ENCODE measurements at places on chromosomes 16 and 17.
A peak's percentile ranks its signal among the peaks of the same experiment; 100 is the strongest.

DNA sequence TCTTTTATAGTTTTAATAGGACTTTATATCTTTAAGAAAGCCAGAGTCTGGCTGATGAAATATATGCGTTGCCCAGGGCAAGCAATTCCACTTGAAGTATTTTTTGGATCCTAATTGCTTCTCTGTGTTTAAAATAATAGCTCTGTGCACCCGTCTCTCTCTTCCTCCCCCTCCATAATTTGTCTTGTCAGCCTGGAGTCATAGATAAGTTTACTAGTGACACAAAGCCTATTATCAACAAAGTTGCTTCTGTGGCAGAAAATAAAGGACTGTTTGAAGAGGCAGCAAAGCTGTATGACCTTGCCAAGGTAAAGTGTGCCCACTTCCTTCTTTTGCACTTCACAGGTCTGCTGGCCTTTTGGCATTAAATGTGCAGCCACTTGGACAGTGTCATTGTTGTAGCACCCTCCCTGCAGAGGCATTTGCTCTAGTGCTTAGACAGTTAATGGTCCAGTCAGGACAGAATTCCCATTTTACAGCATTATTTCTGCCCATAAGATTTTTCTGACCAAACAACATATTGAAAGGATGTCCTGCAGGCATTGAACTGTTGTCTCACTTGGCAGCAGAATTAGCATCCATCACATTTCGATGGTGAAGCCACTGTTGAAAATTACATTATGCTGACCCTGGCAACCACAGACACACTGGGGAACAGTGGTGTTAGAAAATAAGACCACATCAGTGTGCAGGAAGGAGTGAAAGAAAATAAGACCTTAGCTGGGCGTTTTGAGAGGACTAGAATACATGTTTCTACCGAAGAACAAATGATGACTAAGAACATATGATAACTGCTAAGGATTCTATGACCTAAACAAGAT is 28.4 kb upstream of the SLC12A3 start:
- no peak for DNase-seq

- peak; percentile 51 for DNase-seq
Measured at GRCh38 chr16:17346621-17347569, 123.9 kb downstream of the XYLT1 start.

- peak; percentile 93 for DNase-seq
Measured at GRCh38 chr17:37358830-37359681, 16.7 kb upstream of the C17orf78 start.

DNA sequence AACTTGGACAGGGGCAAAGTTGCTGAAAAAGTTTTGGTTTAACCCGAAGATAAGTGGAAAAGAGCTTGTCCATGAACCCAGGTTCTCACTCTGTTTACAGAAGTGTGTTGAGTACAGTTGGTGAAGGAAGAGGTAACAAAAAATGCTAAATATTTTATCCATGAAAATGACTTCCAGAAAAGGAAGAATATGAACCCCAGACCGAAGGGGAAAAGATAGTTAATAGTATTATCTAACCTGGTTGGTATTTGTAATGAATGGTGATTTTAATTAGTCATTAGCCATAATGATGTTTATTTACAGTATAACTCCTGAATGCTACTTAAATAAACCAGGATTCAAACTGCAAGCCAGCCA is 574 bp upstream of the TMEM106A start:
- DNase-seq, result no peak

- DNase-seq, result no peak
Measured at GRCh38 chr16:23692190-23692837, 13.6 kb downstream of the PLK1 start.

- DNase-seq, result no peak
Measured at GRCh38 chr17:48023400-48024148, 14.0 kb downstream of the COPZ2 start.

DNA sequence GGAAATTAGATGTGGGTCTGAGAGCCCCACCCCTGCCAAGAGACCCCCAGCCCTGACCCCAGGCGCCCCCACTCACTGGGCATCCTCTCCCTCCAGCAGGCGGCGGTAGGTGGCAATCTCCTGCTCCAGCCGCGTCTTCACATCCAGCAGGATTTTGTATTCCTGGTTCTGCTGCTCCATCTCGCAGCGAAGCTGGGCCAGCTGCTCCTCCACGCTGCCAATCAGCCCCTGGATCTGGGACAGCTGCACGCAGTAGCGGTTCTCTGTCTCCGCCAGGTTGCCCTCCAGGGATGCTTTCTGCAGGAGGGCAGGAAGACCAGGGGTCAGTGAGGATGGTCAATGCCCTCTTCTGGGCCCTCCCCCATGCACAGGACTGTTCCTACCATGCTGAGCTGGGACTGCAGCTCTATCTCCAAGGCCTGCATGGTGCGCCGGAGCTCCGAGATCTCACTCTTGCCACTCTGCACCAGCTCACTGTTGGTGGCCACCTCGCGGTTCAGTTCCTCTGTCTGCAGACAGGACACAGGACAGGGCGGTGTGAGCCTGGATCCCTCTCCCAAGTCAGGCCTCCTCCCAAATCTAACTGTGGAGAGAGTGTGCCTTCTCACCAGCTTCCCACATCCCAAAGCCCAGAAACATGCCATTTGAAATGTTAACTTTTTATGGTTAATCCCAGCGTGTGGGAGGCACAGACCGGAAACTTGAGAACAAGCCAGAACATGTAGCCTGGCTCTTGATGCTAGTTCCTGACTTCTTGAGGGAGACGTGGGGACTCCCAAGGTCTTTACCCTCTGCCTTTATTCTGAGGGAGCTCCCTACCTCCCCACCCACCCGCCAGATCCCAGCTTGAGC is 3.6 kb downstream of the KRT17 start:
- no peak for DNase-seq

DNA sequence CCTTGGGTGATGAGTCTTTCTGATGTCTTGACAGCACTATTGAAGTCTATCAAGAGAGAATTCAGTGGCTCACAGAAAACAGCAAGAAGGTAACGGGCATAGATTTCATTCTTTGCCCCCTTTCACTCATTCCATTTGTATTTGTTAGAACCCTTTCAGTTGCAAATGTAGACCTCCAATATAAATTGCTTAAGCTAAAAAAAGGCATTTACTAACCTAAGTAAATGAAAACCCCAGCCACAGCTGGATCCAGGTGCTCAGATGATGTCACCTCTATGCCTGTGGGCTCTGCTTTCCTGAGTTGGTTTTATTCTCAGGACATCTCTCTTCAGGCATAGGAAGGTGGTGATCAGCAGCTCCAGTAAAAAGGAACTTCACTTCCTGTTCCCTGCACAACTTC is 11.1 kb downstream of the VWA3A start:
- no peak for DNase-seq

DNA sequence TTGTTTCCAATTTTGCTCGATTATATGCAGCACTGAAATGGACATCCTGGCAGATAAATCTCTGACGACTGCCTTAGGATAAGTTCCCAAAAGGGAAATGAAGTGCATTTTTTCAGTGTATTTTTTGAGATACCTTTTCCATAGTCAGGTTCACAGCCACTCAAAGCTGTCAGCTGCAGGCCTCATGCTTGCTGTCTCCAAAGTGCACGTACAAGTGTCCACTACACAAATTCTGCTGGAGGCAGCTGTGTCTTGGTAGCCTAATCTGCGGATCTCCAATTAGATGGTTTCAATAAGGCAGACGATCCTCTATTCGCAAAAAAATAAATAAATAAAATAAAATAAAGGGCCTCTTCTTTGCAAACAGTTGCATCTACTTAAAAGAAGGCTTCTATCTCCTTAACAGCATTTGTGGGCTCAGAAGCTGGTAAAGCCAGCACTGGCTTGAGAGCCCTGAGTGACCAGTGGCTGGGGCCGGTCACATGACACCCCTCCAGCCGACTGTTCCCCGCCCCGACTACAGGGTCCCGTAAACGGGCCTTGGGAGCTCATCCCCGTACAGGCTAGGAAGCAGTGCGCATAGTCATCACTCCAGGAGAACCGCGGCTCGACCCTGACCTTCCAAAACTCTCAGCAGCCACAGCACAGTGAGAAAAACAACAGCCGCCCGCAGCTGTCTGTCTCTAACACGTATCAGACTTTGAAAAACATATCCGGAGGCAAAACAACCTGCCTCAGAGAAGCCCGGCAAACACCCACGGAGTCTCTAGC is 18.8 kb downstream of the RPH3AL start:
- DNase-seq, result no peak

- no peak for DNase-seq
Measured at GRCh38 chr16:66254751-66255150, 111.7 kb upstream of the CDH5 start.

- DNase-seq, result no peak
Measured at GRCh38 chr16:8489580-8489979, 100.7 kb downstream of the TMEM114 start.

DNA sequence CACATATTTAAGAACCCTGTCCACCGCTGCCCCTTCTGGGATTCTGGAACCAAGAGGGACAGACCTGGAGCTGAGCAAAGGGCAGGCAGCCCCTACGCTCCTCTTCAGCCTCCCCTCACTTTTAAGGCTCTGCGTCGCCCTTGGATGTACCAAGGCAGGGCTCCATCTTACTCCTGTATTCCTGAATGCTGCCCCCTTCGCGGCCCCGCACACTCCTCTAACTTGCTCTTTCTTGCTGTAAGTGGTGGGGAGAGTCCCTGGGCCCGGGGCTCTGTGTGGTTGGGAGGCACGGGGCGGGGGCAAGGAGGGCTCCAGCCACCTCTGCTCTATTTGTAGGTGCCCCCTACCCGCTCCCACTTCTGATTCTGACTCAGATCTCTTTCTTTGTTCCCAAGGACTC is 1.2 kb downstream of the TNS4 start:
- DNase-seq, result no peak

DNA sequence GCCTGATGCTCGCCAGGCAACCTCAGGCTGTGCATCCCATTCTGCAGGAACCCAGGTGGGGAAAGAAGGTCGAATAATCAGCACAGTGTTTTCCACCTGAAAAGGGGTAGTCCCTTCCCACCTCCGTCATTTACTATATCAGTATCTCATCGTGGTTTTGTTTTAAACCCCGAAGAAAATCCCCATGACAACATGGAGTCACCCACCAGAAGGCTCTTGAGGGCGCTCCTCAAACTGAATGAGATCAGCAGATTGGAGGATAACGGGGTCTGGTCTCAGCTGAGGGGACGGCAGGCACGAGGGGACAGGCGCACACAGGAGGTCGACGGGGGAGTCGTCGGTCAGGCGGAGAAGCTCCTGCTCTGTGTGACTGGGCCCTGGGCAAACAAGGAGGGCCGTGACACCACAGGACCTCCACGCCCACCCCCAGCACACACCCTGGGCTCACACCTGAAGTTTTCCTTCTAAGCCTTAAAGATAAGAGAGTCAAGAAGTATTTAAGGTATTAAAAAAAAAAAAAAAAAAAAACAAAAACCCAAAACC is 44.2 kb downstream of the MARF1 start:
- no peak for DNase-seq

GRCh38 chr17:82751171-82751570 is 694 bp upstream of the TBCD start:
- DNase-seq, result no peak

GRCh38 chr17:61221181-61221580 is 178.5 kb upstream of the TBX2 start:
- no peak for DNase-seq

- no peak for DNase-seq
Measured at GRCh38 chr16:10859658-10860057, 17.3 kb upstream of the CIITA start.

DNA sequence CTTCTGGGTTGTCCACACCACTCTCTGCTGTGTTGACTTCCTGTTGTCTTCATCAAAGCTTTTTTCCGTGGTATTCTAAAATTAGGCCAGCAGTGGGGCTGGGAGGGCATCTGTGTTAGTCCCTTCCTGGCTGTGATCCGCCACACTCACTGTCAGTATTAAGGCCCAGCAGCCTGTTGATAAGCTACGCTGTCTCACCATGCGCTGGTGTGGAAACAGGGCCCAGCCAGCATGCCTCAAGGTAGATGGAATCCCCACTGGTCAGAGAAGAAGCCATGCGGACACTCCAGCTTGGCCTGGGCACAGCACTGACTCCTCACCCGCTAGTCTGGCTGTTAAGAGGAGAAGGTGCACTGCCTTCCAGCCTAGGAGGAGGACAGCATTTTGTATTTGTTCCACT is 11.4 kb downstream of the CDR2L start:
- DNase-seq, result no peak

DNA sequence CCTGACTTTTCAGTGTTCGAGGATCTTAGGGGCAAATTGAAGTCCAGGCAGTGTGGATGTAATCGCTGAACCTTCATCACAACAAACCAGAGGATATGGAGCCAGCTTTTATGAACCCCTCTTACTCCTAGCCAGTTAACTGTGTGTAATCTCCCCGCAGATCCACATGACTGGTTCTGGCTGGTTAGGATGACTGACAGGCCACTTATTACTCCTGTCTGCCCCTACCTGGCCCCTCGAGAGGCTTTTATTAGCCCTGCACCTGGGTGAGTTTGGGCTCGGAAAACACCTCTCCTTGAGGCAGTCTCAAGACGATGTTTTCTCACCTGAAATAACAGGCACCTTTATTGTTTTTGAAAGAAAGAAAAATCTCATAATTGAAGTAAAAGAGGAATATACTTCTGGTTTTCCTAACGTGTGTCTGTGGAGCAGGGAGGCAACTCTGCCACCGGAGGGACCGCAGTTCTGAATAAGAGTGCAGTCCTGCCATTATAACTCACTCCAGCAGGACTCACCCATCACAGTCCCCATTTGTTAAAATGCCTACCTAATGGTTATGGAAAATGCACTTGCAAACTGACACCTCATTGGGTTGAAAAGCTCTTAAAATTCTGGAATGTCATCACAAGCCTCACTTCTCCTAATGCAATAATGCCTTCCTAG is 291.9 kb upstream of the N4BP1 start:
- DNase-seq, result no peak

DNA sequence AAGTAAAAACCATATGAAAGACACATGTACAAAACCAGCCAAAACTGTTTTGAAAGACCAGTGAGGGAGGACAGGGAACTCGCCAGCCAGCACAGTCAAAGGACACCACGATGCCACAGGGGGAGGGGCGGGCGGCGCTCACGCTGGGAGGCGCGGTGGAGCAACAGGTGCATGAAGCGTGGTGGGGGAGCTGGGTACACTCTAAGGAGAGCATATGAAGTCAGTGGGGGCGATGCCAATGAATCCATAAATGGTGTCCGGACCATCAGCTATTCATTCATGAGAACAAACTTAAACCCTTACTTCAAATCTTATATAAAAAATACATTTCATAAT is 101.0 kb upstream of the DNAH17 start:
- DNase-seq, result no peak

DNA sequence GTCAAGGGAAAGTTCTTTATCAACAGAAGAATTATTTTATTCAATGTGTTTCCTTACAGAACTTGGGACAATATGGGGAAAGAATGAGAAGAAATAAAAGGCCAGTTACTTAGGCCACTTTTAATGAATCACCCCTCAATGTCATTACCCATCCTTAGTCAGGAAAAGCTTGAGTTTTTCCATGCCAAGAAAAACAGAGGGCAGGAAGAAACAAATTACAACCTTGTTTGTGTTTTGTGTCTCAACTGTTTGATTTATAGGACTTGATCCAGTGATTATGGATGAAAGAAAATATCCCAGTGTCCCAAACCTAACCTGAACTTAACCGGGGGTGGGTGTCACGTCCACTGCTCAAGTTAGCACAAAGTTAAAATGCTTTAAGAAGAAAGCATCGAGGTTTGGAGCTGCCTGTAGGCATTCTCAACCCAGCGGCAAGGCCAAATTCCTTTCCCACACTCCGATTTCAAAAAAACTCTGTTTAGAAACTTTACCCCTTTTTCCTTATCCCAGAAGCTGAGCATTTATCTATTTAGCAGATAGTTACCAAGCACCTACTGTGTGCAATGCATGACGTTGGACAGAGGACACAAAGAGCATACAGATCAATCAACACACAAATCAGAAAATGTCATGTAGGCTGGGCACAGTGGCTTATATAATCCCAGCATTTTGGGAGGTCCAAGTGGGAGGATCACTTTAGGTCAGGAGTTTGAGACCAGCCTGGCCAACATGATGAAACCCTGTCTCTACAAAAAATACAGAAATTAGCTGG is 14.0 kb upstream of the CYB5B start:
- no peak for DNase-seq
